ENCODE measurements at places on chromosomes 6 and 20.

- DNase-seq: no peak
These were observed 192.7 kb upstream of the PMEPA1 start for GRCh38 chr20:57902473-57902872.

DNA sequence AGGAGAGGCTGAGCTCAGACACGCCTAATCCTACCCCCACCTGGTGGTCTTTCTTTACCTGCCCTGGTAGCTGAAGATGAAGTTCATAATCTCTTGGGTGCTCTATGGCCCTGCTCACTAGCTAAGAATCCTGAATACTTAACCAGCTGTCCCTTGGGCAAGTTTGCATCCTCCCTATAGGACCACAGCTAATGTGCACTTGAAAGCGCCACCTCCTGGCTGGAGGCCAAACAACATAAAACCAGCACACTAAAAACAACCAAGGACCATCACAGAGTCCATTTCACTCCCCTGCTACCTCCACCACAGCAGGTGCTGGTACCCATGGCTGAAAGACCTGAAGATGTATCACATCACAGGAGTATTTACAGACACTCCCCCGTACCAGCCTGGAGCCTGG is 155.5 kb upstream of the SLC24A3 start:
- DNase-seq: no peak

- no peak for DNase-seq
These were observed 245.2 kb downstream of the PKHD1 start for GRCh38 chr6:51842061-51842803.

- DNase-seq: no peak
These were observed 243.6 kb upstream of the RIMS1 start for GRCh38 chr6:71642793-71643192.

All from activated CD4-positive, alpha-beta T cell treated with anti-CD3 and anti-CD28 coated beads for 1 hour (primary cell).